ENCODE measurements at places on chromosomes 11 and 22. TPM values are rescaled to one million over a fixed set of nuclear protein-coding genes. Genes with fewer than 3 reads are reported as not detected.

Gene SYT7
- total RNA-seq, result 0.22 TPM

Gene CCDC116
- under 0.01 TPM for total RNA-seq

Gene ACP2
- total RNA-seq, result 40.5 TPM

Gene KCNK4
- not detected for total RNA-seq

Gene HEPHL1
- not detected for total RNA-seq

Gene FXYD6
- total RNA-seq, result 11.3 TPM
